Activated CD4-positive, alpha-beta memory T cell treated with anti-CD3 and anti-CD28 coated beads for 36 hours (primary cell): ENCODE measurements at places on chromosomes 3 and 15. TPM values are rescaled to one million over a fixed set of nuclear protein-coding genes. Genes with fewer than 3 reads are reported as not detected.

- peaks cover 7% of the 10 kb centered on the region for H3K27me3 ChIP-seq
- no peak for DNase-seq
- no peaks in the 10 kb centered on the region for H3K4me1 ChIP-seq
- no peaks in the 10 kb centered on the region for H3K36me3 ChIP-seq
- H3K27ac ChIP-seq, result no peak overlapping the region
Measured at GRCh38 chr3:187640569-187641059, 29.6 kb downstream of the SST start.

GRCh38 chr3:16849795-16850194 lies 35.0 kb upstream of the PLCL2 start:
- peak overlapping the region; percentile 16 for H3K27ac ChIP-seq
- no peak for DNase-seq
- H3K27me3 ChIP-seq, result no peaks in the 10 kb centered on the region
- H3K36me3 ChIP-seq, result no peaks in the 10 kb centered on the region
- peaks cover 43% of the 10 kb centered on the region for H3K4me1 ChIP-seq

GRCh38 chr3:37577697-37578096 lies 284.0 kb upstream of the CTDSPL start:
- no peak overlapping the region for H3K4me3 ChIP-seq
- no peaks in the 10 kb centered on the region for H3K36me3 ChIP-seq
- H3K27me3 ChIP-seq, result no peaks in the 10 kb centered on the region

- H3K27ac ChIP-seq, result no peak overlapping the region
- no peaks in the 10 kb centered on the region for H3K4me1 ChIP-seq
- no peak overlapping the region for H3K4me3 ChIP-seq
- no peak for DNase-seq
- H3K36me3 ChIP-seq, result no peaks in the 10 kb centered on the region
Measured at GRCh38 chr15:88989578-88989977, 76.4 kb upstream of the MFGE8 start.

GRCh38 chr15:67945951-67946700 lies 106.3 kb upstream of the RNU6-1 start:
- no peaks in the 10 kb centered on the region for H3K36me3 ChIP-seq
- no peak for DNase-seq
- H3K27me3 ChIP-seq, result peaks cover 5% of the 10 kb centered on the region
- no peak overlapping the region for H3K4me3 ChIP-seq
- H3K27ac ChIP-seq, result no peak overlapping the region
- peaks cover 6% of the 10 kb centered on the region for H3K4me1 ChIP-seq

DNA sequence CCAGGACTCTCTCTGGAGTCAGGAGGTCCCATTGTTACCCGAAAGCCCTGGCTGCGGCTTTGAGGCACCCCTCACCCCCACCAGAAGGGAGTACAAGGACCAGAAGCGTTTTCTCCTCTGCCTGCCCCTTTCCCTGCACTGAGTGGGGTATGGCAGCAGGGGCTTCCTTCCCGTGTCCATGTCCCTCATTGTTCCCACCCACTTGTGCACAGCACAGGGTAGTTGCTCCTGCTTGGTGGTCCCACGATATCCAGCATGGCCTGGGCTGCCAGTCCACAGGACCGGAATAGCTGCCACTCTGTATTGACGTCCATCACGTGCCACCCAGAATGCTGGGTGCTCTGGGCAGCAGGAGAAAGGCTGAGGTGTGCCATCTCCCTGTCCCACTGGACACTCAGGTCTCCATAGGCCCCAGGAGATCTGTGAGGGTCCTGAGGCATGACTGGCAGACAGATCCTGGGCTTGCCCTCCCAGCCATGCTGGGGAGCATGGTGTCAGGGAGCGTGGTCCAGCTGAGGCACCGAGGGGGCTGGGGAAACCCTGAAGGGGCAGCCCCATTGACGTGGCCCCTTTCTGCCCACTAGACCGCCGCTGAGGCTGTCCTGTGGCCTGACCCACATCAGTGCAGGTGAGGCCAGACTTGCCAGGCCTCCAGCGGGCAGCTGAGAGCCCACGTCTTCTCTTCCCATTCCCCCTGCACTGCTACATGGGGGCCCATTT lies 45.3 kb upstream of the SEC22A start:
- peaks cover 46% of the 10 kb centered on the region for H3K36me3 ChIP-seq
- H3K27ac ChIP-seq, result no peak overlapping the region
- H3K4me3 ChIP-seq, result no peak overlapping the region
- no peaks in the 10 kb centered on the region for H3K27me3 ChIP-seq
- H3K4me1 ChIP-seq, result no peaks in the 10 kb centered on the region

DNA sequence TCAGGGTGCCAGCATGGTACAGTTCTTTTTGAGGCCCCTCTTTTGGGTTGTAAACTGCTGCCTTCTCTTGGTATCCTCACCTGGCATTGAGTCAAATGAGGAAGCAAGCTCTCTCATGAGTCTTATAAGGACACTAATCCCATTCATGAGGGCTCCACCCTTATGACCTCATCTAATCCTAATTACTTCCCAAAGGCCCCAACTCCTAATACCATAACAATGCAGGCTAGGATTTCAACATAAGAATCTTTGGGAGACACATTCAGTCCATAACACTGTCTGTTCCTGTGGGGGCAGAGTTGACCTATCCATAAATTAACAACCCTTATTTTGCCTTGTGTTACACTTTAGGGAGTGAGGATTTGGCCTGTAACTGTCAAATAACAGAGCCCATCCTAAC lies 278.3 kb downstream of the LRTM1 start:
- no peak overlapping the region for H3K27ac ChIP-seq
- H3K36me3 ChIP-seq, result no peaks in the 10 kb centered on the region
- peaks cover 2% of the 10 kb centered on the region for H3K27me3 ChIP-seq

DNA sequence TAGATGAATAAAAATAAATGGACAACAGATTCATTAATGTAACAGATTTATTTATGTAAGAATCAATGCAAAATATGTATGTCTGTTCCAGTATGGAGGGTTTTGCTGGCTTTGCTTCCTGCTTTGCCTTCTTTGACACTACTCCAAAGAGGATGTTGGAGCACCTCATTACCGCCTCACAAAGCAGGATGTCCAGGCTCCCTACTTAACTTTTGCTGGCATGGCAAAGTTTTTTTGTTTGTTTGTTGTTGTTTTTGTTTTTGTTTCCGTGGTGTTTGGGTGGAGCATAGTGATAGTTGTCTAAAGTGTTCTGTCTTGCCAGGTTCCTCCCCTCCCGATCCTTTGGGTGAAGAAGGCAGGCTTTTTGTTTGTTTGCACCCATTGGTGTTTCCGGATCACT lies 38.7 kb downstream of the DIPK2A start:
- no peak for DNase-seq
- H3K4me1 ChIP-seq, result no peaks in the 10 kb centered on the region
- H3K36me3 ChIP-seq, result no peaks in the 10 kb centered on the region
- no peak overlapping the region for H3K27ac ChIP-seq

DNA sequence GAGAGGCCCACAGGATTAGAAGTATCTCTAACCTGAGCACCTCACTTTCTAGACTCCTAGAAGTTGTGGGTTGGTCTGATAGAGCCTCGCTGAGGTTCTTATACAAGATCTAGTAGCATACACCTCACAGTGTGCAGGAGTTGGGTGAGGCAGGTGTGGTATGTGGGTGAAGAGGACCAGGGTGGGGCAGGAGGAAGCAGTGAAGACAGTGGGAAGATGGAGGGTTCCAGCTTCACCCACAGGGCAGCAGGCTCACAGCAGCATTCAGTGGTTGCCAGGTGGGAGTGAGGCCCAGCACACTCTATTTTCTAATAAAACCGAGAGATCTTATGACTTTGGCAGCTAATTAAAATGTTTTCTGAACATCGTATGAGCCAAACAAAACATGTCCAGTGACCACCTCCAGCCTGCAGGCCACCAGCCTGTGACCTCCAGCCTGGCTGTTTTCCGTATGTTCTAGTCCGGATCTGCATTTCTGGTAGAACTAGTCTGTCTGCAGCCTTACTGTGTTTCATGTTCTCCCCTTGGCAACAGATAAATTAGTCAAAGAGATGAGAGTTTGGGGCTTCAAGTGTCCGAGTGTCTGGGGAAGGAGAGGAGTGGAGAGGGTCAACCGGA lies 170.4 kb upstream of the CTDSPL start:
- no peak overlapping the region for H3K4me3 ChIP-seq
- no peak for DNase-seq
- H3K36me3 ChIP-seq, result no peaks in the 10 kb centered on the region
- no peak overlapping the region for H3K27ac ChIP-seq
- H3K4me1 ChIP-seq, result no peaks in the 10 kb centered on the region
- H3K27me3 ChIP-seq, result no peaks in the 10 kb centered on the region

DNA sequence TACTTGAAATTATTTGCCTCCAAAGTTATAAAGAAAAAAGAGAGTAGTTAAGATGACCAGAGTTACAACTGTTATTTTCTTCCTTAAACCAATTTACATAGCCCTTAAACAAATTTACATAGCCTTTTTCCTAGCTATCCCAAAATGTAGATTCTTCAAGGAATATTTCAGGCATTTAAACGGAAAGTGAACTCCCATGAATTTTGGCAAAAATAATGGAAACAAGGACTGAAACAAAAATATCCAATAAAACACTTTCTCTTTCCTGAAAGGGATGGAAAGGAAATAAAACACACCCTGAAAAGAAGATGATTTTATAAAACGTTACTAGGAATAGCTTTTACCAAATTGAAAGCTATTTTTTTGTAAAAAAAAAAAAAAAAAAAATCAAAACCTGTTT lies 418.6 kb downstream of the FOXP1 start:
- H3K27ac ChIP-seq, result no peak overlapping the region
- no peak for DNase-seq
- peaks cover 41% of the 10 kb centered on the region for H3K4me1 ChIP-seq
- peaks cover 34% of the 10 kb centered on the region for H3K36me3 ChIP-seq

DNA sequence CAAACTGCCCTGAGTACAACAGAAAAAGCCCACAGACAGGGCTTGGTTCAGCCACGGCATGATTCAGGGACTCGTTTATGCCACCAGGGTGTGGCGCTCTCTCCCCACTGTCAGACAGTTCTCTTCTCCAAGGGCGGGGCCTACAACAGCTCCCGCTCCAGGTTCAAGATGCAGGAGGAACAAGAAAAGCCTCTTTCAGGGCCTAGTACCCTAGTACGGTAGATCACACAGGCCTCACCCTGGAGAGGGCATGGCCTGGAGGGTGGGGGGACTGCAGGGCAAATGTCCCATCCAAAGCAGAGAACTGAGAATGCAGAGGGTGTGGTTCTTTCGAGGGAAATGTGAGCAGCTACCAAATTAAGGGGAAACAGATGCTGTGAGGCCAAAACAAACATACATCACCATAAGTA lies 12.0 kb downstream of the MESD start:
- peak; percentile 62 for DNase-seq
- H3K36me3 ChIP-seq, result peaks cover 39% of the 10 kb centered on the region
- no peak overlapping the region for H3K4me3 ChIP-seq
- no peak overlapping the region for H3K27ac ChIP-seq
- H3K27me3 ChIP-seq, result no peaks in the 10 kb centered on the region
- peaks cover 43% of the 10 kb centered on the region for H3K4me1 ChIP-seq

GRCh38 chr15:92900731-92901071 lies 577 bp downstream of the CHD2 start:
- peaks cover 79% of the 10 kb centered on the region for H3K36me3 ChIP-seq
- peak overlapping the region; percentile 100 for H3K27ac ChIP-seq
- H3K4me3 ChIP-seq, result peak overlapping the region; percentile 97
- H3K27me3 ChIP-seq, result peaks cover 3% of the 10 kb centered on the region
- peaks cover 52% of the 10 kb centered on the region for H3K4me1 ChIP-seq
- no peak for DNase-seq

DNA sequence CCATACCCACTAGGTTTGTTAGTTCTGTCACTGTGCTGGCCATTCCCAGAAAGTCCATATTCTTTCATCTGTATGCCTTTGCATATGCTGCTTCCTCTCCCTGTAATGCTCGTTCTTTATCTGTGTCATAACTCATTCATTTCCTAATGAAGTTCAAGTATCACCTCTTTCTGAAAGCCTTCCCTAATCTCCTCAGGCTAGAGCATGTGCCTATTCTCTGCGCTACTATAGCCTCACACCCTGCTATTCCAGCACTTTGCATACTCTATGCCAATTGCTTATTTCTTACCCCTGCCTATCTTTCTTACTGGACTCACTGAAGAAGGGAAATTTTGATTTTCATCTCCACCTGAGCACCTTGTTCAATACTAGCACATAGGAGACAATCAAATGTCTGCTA lies 25.6 kb upstream of the C2CD4B start:
- no peak for DNase-seq
- peaks cover 6% of the 10 kb centered on the region for H3K4me1 ChIP-seq
- H3K27ac ChIP-seq, result no peak overlapping the region
- H3K27me3 ChIP-seq, result peaks cover 13% of the 10 kb centered on the region
- H3K36me3 ChIP-seq, result no peaks in the 10 kb centered on the region

GRCh38 chr15:84099181-84099580 lies 136.4 kb upstream of the GOLGA6L4 start:
- H3K36me3 ChIP-seq, result no peaks in the 10 kb centered on the region
- no peak overlapping the region for H3K4me3 ChIP-seq
- no peak overlapping the region for H3K27ac ChIP-seq
- no peaks in the 10 kb centered on the region for H3K4me1 ChIP-seq
- no peak for DNase-seq

DNA sequence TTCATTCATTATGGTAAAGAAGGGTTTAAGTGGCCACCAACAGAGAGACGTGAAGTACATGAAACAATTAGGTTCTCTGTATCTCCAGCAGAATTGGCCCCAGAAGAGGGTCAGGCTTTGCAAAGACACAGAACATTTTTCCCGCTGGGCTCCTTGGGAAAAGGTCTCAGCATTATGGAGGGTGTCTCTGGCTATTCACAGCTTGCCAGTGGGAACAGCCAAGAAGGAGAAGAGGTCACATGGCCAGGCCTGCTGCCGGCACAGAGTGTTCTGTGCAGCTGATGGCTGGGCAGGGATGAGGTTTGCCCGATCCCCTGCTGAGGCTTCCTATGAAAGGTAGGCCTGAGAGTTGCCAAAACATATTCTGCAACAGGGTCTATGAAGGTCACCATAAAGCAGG lies 77.8 kb upstream of the LPP start:
- no peaks in the 10 kb centered on the region for H3K36me3 ChIP-seq
- no peaks in the 10 kb centered on the region for H3K27me3 ChIP-seq
- peaks cover 10% of the 10 kb centered on the region for H3K4me1 ChIP-seq
- DNase-seq, result no peak
- H3K27ac ChIP-seq, result no peak overlapping the region
- no peak overlapping the region for H3K4me3 ChIP-seq

Gene SCAANT1
- total RNA-seq, result not detected

Gene CKMT1A
- total RNA-seq, result 0.33 TPM

Gene ALPK3
- 0.10 TPM for total RNA-seq

Gene GOLGA8G
- not detected for total RNA-seq

Gene PLCH1
- total RNA-seq, result 0.10 TPM

Gene PPP1R2
- total RNA-seq, result 105 TPM

Gene KCNMB2
- total RNA-seq, result not detected
